ENCODE measurements at places on chromosomes 7 and 10. TPM values are rescaled to one million over a fixed set of nuclear protein-coding genes. Genes with fewer than 3 reads are reported as not detected.

PON3 gene
- not detected for total RNA-seq

PLAU gene
- total RNA-seq: 1,570 TPM

HOXA10 gene
- 46.1 TPM for total RNA-seq

ADAM8 gene
- 113 TPM for total RNA-seq

CALML3 gene
- not detected for total RNA-seq

MBL2 gene
- total RNA-seq: 0.17 TPM

ASAH2B gene
- 19.6 TPM for total RNA-seq
